ENCODE measurements at places on chromosomes 11 and 22. TPM values are rescaled to one million over a fixed set of nuclear protein-coding genes. Genes with fewer than 3 reads are reported as not detected.

VPREB1 gene
- not detected for total RNA-seq

NLRP6 gene
- total RNA-seq: not detected

SLC22A12 gene
- not detected for total RNA-seq

DERL3 gene
- total RNA-seq: 2.3 TPM

PAMR1 gene
- 151 TPM for total RNA-seq

SPTBN2 gene
- 0.13 TPM for total RNA-seq

MFRP gene
- not detected for total RNA-seq

ENTHD1 gene
- total RNA-seq: not detected

CTTN gene
- total RNA-seq: 315 TPM

OR8D1 gene
- total RNA-seq: not detected

LIMK2 gene
- total RNA-seq: 19.5 TPM

BTBD18 gene
- not detected for total RNA-seq

LRFN4 gene
- 42.2 TPM for total RNA-seq

MRGPRX4 gene
- total RNA-seq: not detected

SLC22A9 gene
- not detected for total RNA-seq

SYCE3 gene
- total RNA-seq: not detected

TRIM51 gene
- total RNA-seq: not detected

MPZL3 gene
- total RNA-seq: 2.4 TPM

NDUFA6 gene
- total RNA-seq: 56.3 TPM

KIRREL3 gene
- total RNA-seq: 31.1 TPM

OR51I1 gene
- not detected for total RNA-seq

SLCO2B1 gene
- total RNA-seq: not detected

DEPDC5 gene
- 6.3 TPM for total RNA-seq

HTR3A gene
- not detected for total RNA-seq

OR10A5 gene
- total RNA-seq: not detected

DNAL4 gene
- 18.9 TPM for total RNA-seq

TESMIN gene
- 0.13 TPM for total RNA-seq

C22orf31 gene
- total RNA-seq: not detected

CD3G gene
- total RNA-seq: not detected

SCN4B gene
- not detected for total RNA-seq

PPARA gene
- total RNA-seq: 14.4 TPM

TH gene
- total RNA-seq: not detected

TRIM48 gene
- total RNA-seq: not detected

ASCL2 gene
- total RNA-seq: not detected

SPDYC gene
- not detected for total RNA-seq

IL18 gene
- 62.9 TPM for total RNA-seq

TRAF6 gene
- 7.2 TPM for total RNA-seq

WBP2NL gene
- not detected for total RNA-seq
